Osteoblast (primary cell): ENCODE measurements at places on chromosomes 3 and 15.

DNA sequence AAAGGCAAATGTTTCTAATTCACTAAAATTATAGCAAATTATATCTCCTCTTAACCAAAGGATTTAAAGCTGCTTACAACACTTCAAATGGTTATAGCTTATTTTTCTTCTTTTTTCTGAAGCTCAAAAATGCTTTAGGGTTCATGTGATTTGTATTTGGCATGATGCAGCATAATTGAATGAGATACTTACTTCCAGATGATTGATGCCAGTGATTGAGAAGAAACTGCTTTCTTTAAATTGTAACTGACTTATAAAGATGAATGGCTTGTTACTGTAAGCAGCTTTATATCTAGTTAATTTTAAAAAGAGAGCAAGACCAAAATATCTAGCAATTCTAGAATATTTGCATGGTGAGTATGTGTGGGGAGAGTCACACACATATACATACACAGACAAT, 270.7 kb upstream of the THRB start:
- no peaks in the 10 kb centered on the region for H3K36me3 ChIP-seq
- DNase-seq = no peak
- no peak overlapping the region for H3K4me3 ChIP-seq
- H3K27ac ChIP-seq = no peak overlapping the region
- H3K4me1 ChIP-seq = no peaks in the 10 kb centered on the region
- no peaks in the 10 kb centered on the region for H3K27me3 ChIP-seq

DNA sequence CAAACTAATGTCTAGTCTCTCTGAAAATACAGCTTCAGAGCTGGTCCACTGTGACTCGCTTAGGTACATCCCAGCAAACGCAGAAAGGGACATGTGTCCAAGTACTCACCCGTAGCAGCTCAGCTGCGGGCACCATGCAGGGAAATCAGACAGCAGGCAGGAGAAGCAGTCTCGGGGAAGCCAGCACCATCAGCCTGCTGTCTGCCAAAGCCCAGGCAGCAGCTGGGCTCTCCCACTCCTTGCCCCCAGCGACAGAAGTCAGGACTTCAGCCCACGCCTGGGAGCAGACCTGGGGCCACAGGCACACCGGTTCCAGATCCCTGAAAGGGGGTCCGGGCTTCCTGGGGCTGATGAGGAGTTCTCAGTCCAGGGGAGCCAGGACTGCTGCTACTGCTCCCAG, 34.9 kb downstream of the SEMA5B start:
- H3K4me1 ChIP-seq = no peaks in the 10 kb centered on the region
- H3K27me3 ChIP-seq = peaks cover 98% of the 10 kb centered on the region
- no peak overlapping the region for H3K4me3 ChIP-seq
- no peaks in the 10 kb centered on the region for H3K36me3 ChIP-seq
- H3K27ac ChIP-seq = no peak overlapping the region

- H3K27ac ChIP-seq = no peak overlapping the region
- DNase-seq = no peak
- peaks cover 6% of the 10 kb centered on the region for H3K36me3 ChIP-seq
- no peaks in the 10 kb centered on the region for H3K4me1 ChIP-seq
- H3K4me3 ChIP-seq = no peak overlapping the region
Measured at GRCh38 chr3:122364490-122364889, 18.5 kb downstream of the MIX23 start.

- H3K4me1 ChIP-seq = no peaks in the 10 kb centered on the region
- no peak overlapping the region for H3K27ac ChIP-seq
- no peaks in the 10 kb centered on the region for H3K36me3 ChIP-seq
- no peaks in the 10 kb centered on the region for H3K27me3 ChIP-seq
- DNase-seq = no peak
Measured at GRCh38 chr3:138842483-138843188, 7.9 kb upstream of the PIK3CB start.

- H3K4me3 ChIP-seq = no peak overlapping the region
- DNase-seq = no peak
- peaks cover 9% of the 10 kb centered on the region for H3K27me3 ChIP-seq
- H3K4me1 ChIP-seq = no peaks in the 10 kb centered on the region
Measured at GRCh38 chr3:122014741-122015140, 7.3 kb downstream of the ILDR1 start.

GRCh38 chr15:80698676-80699075, 3.6 kb downstream of the ABHD17C start:
- no peak for DNase-seq
- no peaks in the 10 kb centered on the region for H3K27me3 ChIP-seq
- H3K4me3 ChIP-seq = no peak overlapping the region
- peaks cover 23% of the 10 kb centered on the region for H3K4me1 ChIP-seq
- no peaks in the 10 kb centered on the region for H3K36me3 ChIP-seq
- H3K27ac ChIP-seq = no peak overlapping the region

GRCh38 chr3:74167926-74168325, 446.5 kb downstream of the CNTN3 start:
- H3K27me3 ChIP-seq = no peaks in the 10 kb centered on the region
- H3K36me3 ChIP-seq = no peaks in the 10 kb centered on the region
- DNase-seq = no peak
